ENCODE measurements at places on chromosomes 6 and 20.

DNA sequence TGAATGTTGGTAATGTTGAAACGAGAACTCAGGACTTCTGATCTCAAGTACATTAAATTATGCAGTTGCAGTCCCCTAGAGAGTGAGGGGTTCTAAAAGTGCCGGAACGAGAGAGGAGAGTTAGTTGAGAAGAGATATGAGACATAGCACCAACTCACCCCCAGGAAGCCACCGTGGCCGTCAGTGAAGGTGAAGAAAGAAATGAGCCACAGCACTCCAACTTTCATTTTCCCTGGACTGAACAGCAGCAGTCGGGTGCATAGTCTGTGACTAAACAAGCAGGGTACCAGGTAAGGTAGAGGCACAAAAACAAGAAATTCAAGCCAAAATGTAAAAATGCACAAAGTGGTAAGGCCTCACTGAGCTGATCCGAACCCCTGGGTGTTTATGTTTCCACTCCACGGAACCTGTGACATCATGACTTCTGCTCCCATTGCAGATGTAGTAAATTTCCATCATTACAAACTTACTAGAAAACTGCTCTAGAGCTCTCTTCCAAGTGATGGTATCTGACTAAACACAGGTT, 13.2 kb downstream of the ADGRF1 start:
- no peak for DNase-seq

DNA sequence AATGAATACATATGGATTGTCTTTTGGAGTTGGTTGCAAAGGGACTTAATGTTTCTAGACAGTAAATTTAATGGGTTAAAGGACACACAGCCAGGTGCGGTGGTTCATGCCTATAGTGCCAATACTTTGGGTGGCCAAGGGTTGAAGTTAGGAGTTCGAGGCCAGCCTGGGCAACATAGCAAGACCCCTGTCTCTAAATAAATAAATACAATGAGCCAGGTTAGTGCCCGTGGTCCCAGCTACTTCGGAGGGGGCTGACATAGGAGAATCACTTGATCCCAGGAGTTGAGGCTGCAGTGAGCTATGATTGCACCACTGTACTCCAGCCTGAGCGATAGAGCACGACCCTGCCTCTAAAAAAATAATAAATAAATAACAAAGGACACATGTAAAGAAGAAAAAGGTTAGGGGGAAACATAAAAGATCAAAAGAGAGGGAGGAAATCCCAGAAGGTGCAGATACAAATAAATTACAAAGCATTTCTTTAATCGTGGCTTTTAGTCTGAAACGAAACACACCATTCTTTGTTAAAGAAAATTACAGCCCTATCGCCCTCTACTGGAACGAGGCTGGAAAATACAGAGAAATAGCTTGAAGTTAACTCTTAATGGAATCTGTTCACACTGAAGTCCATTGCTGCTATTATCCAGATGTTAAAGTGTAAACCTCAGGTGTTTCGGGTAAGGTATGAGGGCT, 42.6 kb upstream of the SCML4 start:
- peak; percentile 56 for DNase-seq

DNA sequence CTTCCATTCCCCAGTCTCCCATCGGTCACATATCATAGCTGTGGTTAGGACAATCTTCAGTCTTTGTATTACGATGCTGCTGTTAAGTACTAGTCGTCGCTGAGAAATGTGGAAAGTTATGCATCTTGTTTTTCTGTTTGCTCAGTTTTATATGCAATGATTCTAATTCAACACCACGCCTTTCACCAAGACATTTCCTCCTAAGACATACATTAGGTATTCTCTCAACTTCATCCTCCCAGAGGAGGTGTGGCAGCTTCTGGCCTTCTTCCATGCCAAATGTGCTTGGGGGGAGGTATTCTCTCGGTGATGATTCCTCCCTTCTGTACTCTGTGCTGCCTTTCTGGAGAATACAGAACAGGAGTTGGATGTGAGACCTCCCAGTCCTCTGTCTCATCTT, 66.1 kb downstream of the B4GALT5 start:
- DNase-seq = no peak

GRCh38 chr6:158032354-158032733, 50.7 kb downstream of the SYNJ2 start:
- no peak for DNase-seq

DNA sequence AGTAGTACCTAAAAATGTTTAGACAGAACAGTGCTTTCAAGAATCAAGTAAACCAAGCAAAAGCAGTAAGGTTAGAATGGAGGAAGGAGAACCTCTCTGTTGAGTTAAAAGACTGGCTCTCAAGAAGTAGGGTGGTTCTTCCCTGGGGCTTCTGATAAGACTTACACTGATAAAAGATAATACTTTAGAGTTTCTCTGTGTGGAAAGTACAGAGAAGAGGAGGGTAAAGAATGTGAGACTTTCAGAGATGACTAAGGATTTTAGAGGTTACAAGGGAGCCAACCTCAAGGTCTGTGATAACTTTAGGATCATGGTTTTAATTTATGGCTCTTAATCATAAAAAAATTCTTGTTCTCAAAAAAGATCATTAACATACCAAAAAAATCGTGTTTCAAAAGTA, 30.9 kb upstream of the ALDH8A1 start:
- no peak for DNase-seq

DNA sequence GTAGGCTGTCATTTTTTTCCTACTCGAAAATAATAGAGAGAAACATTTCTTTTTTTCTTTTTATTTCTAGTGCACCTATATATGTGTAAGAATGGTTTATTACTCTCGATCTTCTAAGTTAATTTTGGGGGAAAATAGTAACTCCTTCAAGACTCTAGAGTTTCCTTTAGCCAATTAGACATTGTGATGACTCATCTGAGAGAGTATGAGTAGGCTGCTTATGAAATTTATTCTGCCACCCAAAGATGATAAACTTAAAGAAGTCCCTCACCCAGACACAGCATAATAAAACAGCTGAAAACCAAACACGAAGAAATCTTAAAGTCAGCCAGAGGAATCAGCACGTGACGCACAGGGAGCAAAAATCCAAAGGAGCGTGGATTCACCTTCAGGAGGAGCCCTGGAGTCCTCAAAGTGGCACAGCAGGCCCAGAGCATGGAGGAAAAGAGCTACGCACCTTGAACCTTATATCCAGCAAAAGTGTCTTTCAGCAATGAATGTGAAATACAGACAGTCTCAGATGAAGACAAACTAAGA, 81.9 kb downstream of the ERMARD start:
- no peak for DNase-seq

DNA sequence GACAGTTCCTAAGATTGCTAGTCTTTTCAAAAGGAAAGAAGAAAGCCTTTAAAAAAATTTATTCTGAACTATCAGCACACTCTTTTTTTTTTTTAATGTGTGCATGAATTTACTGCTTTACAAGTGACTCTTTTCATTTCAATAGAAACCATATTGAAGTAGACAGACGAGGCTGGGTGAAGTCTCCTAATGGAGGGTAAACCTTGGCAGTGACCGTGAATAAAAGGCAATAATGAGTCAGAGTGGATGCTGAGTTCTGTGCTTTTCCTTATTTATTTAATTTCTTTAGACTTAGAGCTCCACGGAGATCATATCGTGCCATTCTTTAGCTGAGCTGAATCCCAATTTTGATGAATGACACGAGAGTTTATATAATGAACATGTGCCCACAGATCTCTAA, 196.9 kb downstream of the PRL start:
- DNase-seq = no peak

- peak; percentile 34 for DNase-seq
Measured at GRCh38 chr6:37653933-37654565, 43.6 kb downstream of the MDGA1 start.

DNA sequence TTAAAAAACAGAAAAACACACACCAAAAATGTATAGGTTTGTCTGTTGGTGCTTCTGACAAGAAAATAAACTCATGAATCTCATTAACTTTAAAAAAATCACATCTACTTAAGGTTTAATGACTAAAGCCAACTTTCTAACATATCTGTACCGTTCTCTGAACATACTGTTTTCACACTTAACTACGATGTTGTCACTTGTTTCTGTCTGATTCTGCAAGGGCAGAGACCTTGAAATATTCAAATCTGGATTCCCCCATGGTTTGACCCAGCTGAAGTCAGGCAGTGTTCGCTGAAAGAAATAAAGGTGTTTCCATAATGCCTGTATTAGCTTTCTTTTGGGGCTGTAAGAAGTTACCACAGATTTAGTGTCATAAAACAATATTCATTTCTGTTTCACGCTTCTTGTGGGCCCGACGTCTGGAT, 2.7 kb upstream of the ASXL1 start:
- no peak for DNase-seq

GRCh38 chr6:43290905-43291355, 7.1 kb upstream of the SLC22A7 start:
- DNase-seq = no peak

- DNase-seq = no peak
Measured at GRCh38 chr6:45850378-45851033, 165.2 kb downstream of the CLIC5 start.

- no peak for DNase-seq
Measured at GRCh38 chr6:15682965-15683822, 20.4 kb upstream of the DTNBP1 start.

GRCh38 chr20:32473231-32474008, 111.7 kb downstream of the NOL4L start:
- DNase-seq = no peak

DNA sequence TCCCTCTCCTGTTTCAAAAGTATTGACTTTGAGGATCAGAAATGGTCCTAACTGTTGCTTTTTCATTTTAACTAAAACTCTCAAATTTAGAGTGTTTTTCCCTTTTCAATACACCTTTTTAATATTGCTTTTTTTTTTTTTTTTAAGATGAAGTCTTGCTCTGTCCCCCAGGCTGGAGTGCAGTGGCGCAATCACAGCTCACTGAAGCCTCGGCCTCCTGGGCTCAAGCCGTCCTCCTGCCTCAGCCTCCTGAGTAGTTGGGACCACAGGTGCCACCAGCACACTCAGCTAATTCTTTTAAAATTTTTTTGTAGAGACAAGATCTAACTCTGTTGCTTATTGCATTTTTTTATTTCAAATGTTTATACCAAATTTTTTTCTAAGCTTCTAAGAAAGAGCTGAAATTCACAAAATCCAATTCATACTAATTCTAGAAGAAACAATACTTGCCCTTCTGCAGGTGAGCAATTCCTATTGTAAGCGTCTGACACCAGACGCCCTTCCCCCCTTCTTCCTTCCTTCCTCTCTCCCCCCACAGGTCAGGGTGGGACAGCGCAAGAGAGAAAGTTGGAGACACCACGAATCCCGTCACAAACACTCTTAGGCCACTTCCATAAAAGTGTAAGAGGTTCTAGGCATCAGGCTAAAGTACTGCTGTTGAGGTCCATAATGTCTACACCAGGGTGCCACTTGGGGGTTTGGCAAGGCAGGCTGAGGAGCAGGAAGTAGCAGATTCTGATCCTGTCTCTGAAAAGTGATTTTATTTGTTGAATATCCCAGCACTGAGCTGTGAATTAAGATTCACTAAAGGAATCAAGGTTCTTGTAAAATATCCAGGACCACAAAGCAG, 12.8 kb downstream of the DLL1 start:
- DNase-seq = no peak

DNA sequence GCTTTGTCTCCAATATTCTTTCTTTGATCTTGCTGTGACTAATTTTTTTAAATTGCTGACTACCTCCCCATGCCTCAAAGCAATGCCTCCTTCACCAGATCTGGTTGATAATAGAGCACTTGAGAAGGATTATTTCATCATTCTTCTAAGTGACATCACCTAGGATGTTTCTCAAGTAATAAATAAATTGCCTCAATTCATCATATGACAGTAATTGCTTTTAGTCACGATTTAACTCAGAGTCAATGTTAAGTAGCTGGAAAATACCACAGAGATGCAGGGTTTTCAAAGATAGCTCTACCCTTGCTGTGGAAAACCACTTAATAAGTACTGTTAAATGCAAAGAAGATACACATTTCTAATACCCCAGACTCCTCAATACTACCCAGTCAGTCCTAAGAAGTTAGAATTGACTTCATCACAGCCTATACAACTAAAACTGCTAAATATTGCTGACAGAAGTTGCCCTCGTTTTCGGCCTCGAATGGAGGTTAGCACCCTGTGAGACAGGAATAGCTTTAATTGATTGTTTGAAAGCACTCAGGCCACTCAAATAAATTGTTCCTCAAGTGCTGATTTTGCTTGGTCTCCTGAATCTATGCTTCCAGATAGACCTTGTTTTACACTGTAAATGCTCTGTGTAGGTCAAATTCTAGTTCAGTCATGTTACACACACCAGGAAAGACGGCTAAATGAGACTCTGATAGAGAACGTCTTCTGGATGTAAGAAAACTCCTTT, 640.6 kb upstream of the CHD6 start:
- DNase-seq = no peak

GRCh38 chr6:81831274-81831673, 78.8 kb upstream of the TENT5A start:
- no peak for DNase-seq

DNA sequence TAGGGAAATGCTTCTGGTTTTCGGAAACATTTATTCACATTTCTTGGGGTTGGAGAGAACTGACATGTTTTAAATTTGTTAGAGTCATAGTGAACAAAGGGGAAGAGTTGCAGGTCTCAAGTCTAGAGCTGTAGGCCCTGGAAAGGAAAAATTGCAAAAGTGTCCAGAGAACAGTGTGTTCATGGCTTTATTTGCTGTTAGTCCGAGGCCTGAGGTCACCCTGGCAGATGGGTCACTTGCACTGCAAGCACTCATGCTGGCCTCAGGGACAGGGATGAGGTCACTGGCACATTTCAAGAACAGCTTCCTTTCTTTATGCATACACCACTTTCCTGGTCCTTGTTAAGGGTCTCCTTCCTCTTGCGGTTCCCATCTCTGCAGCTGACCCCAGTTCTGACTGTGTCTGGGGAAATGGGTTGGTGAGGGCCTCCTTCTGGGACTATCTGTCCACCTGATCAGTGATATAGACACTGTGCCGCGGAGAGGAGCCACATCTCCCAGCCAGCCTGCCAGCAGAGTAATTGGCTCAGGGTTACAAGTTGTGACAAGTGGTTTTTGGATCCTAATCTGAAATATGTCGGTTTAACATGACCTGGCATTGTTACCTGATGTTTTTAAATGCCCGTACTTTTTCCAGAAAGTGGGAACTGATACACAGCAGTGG, 194.0 kb downstream of the EYA4 start:
- no peak for DNase-seq

DNA sequence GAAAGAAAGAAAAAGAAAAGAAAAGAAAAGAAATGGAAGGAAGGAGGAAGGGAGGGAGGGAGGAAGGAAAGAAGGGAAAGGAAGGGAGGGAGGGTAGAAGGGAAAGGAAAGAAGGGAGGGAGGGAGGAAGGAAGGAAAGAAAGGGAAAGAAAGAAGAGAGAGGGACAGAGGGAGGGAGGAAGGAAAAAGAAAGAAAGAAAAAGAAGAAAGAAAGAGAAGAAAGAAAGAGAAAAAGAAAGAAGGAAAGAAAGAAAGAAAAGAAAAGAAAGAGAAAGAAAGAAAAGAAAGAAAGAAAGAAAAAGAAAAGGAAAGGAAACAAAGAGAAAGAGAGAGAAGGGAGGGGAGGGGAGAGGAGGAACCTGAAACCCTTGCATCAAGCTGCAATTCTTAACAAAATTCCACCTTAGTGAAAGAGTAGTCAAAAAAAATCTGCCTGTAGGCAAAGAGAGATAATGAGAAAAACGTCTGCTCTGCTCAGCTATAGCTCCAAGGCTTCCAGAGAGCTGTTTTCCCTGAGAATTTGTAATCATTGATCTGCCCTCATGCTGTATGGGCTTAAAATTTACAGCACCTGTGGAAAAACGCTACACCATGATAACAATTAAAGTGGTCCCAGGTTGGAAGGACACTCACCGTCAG, 16.7 kb upstream of the MYCT1 start:
- DNase-seq = no peak
